ENCODE measurements at places on chromosomes 6 and 20.

- DNase-seq, result no peak
Measured at GRCh38 chr6:62390401-62390800, 104.4 kb upstream of the KHDRBS2 start.

DNA sequence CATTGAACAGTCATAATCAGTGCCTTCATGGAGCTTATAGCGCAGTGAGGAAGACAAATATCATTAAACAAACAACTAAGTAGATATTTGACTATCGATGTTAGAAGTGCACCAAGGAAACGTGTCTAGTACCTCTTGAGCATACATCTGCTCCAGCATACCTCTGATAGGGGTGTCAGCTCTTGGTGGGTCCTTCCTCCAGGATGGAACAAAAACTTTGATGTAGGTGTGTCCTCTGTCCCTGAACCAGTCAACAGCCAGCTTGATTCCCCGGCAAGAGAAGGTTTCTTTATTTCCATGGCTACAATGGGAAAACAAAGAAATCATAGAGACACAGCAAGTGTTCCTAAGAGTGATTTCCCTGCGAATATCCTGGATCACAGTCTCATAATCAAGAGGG lies 23.1 kb downstream of the ZC3H12D start:
- DNase-seq, result no peak

- no peak for DNase-seq
Measured at GRCh38 chr6:76703285-76703684, 630.8 kb upstream of the IMPG1 start.

DNA sequence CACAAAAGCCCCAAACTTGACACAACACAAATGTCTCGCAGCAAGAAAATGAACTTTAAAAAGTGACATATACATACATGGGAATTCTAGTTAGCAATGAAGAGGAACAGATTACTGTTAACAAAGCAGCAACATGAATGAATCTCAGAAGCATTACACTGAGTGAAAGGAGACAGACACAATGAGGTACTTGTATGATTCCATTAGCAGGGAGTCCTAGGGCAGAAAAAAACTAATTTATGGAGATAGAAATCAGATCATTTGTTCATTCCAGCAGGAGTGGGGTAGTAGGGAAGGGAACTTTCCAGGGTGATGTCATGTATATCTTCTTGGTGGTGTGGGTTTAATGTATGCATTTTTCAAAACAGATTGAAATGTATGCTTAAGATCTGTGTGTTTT lies 524.4 kb downstream of the KIF16B start:
- DNase-seq, result no peak

DNA sequence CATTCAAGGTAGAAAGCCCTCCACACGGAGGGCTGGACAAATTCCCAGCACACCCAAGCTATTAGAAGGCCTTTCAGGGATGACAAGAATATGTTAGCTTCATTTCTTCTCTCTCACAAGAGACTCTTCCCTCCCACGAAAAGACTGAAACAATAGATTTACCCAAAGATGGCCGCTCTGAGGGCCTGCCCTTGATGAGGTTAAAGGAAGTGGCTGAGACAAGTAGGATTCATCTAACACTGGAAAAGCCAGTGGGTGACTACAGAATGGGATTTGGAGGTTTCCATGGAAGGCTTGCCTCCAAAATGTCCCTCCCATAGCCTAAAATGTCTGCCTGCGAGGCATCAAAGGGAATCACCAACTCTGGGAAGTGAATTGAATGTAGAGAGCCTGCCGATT lies 277.6 kb downstream of the CLIC5 start:
- DNase-seq, result no peak

- DNase-seq, result no peak
Measured at GRCh38 chr6:55918639-55919038, 43.2 kb upstream of the BMP5 start.

- DNase-seq, result no peak
Measured at GRCh38 chr6:150276937-150277742, 91.7 kb upstream of the IYD start.

- no peak for DNase-seq
Measured at GRCh38 chr6:111429571-111429970, 53.4 kb downstream of the REV3L start.

DNA sequence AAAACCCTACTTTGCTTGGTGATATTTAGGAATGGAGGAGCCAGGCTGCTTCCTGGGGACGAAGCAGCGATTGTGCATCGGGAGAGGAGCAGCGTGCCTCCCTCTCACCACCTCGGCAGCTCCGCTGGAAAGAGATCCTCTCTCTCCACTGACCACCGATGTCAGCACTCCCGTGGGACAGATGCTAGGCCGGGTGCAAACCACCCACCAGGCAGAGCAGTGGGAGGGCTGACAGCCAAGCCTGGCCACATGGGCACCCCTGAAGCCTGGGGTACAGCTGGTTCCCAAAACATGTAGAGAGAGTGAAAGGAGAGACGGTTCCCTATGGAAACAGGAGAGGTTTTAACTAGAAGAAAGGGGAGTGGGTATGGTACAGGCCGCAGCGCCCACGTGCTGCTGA lies 220.0 kb downstream of the ANKRD60 start:
- no peak for DNase-seq

- no peak for DNase-seq
Measured at GRCh38 chr20:33305589-33306057, 22.6 kb downstream of the BPIFB1 start.

DNA sequence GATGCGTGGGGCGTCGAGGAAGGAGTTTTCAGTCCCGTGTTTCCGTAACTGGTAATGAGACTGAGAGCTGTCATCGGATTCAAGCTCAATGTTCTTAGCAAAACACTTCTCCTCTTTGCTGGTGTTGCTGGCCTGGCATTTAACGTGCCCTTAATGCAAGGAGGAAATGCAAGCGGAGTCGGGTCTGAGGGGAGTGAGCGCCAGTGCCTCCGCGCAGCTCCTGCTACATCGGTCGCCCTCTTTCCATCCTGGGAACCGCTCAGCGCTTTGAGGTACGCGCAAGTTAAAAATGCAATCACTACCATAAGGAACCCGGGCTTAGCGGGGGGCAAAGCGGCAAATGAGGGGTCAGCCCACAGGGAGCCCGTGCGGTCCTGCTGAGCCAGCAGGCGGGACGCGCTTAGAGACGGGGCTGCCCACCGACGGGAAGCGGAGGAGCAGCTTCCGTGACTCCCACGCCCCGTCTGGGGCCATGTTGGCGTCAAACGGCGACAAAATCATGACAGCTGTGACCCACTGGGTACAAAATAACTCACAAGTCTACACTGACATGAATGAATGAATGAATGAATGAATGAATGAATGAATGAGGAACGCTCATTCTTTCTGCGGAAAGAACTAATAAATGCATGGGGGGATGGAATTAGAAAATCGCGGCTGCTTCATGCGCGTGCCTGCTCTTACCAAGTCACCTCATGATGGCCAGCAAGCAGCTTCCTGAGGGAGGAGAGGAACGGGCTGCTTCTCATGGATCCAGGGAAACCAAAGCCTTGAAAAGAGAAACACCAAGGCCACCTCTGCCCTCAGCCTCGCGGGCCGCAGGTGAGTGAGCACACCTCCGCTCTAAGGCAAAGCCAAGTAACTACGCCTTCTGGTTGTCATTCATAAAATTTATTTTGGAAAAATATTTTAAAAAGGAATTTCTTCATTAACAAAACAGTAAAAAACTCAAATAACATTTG lies 9.3 kb downstream of the DLL1 start:
- no peak for DNase-seq

DNA sequence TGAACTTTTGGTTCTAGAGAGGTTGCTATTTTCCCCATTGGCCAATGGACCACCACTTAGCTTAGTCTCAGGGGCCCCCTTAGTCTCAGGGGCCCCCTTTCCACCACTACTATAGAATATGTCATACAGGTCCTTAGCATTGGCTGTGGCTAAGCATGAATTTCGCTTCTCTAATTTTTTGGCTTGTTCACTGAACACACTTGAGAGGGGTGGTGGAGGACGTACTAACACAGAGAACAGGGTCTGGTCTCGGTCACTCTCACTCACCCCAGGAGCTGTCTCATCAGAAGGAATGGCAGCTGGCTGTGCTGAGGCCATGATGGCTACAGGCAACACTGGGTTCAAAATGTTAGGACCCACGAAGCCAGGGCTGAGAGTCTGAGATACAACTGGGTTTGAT lies 30.3 kb downstream of the ZNF318 start:
- no peak for DNase-seq

DNA sequence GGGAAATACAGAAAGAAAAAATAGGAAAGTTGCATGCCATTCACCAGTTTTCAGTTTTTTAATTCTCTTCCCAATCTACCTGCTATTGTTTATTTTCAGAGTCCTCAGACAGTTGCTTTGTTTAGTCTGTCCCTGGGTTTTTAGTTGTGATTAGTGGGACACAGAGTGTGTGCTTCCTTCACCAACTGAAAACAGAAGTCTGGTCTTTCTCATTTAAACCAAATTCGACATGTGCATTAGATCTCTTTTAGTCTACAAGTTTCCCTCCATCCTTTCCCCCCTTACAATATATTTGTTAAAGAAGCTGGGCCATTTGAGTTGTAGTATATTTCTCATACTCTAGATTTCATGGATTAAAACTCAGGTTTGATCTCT lies 58.7 kb upstream of the STMND1 start:
- DNase-seq, result no peak

GRCh38 chr20:39897781-39898466 lies 791.1 kb downstream of the MAFB start:
- no peak for DNase-seq

GRCh38 chr6:125947615-125948014 lies 9.0 kb upstream of the HINT3 start:
- no peak for DNase-seq

DNA sequence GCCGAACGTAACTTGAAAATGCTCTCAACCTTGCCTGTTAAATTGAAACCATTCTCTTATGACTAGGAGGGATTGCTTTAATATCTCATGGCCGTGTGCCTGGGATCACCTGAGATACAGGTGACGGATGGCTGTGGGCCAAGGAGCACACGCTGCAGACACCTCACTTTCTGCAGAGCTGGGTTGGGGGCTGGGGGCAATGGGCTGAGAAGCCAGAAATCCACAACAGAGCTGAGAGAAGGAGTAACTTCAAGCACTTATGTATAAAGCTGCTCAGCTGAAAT lies 170.9 kb downstream of the DTNBP1 start:
- no peak for DNase-seq

GRCh38 chr6:90386399-90387382 lies 90.0 kb upstream of the BACH2 start:
- DNase-seq, result no peak

DNA sequence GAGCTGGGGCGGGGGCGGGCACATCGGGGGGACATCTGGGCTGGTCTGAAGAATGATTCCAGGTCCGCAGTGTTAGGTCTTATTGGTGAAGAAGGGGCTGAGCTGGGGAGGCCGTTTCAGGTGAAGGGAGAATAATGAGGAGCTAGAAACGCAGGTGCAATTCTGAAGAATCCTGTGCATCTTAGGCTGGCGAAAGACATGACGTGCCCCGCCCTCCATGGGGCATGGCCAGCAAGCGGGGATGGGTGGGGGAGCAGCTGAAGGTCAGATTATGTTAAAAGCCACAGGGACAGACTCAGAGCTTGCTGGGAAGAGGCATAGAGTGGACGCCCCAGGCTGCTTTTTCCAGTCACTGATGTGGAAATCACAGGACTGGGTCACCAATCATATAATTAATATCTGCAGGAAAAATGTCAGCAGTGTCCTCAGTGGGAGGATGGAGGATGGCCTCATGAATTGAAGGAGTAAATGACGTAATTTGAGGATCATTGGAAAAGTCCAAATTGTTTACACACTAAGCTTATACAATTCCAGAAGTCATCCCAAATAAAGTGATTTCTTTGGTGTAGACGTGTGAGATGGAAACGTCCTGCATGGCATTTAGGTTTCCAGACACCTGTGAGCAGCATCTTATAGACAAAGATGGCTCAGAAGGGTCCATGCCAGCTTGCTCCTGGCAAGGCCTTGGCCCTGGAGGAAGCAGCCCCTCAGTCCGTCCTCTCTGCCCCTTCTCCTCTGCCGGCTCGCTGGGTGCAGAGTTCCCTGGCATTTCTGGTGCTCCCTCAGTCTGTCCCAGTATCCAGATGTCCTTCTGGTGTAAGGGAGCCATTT lies 109.6 kb upstream of the FRMD1 start:
- no peak for DNase-seq

All from progenitor cell of endocrine pancreas (in vitro differentiated cells).